Nucleus accumbens (tissue), 56 donors: ENCODE measurements at places on chromosomes 12 and 14.
A peak's percentile ranks its signal among the peaks of the same experiment; 100 is the strongest.

DNA sequence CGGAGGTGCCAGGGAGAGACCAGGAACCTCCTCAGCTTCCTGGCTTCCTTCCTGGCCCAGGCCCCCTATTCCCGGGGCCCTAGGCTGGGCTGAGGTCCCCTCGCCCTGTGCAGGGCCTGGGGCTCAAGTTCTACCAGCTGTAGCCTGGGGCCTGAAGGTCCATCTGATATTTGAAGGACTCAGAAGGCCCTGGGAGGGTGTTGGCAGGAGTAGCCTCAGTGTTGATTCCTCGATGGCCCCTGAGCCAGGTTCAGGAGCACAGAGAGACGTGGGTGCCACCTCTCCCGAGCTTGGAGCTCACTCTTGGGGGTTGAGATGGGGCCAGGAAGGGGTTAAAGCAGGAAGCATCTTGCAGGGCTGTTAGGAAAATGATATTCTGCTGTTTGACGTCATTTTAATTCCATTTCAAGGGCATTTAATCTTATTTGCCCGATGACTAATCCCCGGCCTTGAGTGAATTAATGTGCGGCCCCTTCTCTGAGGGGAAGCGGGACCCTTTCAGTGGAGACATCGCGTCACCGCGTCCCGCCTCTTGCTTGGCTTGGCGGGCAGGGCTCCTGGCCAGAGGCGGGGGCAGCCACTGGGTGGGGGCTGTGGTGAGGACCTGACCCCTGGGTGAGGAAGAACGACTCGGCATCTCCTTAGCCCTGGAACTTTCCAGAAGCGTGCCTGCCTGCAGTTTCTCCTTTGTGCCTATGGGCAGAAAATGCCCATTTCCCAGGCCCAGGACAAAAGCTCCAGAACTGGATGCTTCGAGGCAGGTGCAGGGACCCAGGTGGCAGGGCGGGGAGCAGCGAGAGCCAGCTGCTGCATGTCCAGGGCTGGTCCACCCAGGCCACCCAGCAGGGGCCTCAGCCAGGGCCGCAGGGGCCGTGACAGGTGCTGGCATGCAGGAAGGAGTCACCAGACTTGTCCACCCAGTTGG, 158.3 kb downstream of the KIF26A start:
- no peak for DNase-seq

DNA sequence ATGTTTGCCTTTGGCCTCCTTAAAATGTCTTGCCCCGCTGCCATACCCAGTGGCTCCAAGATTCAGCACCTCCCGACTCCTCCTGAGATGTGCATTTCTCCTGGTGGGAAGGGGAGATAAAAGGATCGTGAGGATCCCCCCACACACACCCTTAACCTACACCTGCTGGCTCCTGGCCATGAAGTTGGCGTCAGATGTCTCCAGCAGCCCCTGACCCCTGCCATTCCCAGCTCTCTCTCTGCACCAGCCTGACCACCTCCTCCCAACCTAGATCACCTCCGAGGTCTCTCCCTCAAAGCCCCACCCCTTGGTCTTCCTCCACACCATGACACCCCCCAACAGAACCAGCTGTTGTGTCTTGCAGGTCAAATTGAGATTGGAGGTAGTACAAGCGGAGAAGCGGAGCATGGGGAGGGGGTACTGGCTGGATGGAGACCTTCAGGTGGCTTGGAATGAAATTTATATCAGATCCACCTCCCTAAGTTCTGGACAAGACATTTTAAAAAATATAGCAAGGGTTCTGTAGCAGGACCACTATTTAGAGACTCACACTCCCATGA, 151.1 kb upstream of the FKBP4 start:
- DNase-seq = no peak

- no peak for DNase-seq
Measured at GRCh38 chr14:68820536-68820935, 27.7 kb upstream of the ZFP36L1 start.

DNA sequence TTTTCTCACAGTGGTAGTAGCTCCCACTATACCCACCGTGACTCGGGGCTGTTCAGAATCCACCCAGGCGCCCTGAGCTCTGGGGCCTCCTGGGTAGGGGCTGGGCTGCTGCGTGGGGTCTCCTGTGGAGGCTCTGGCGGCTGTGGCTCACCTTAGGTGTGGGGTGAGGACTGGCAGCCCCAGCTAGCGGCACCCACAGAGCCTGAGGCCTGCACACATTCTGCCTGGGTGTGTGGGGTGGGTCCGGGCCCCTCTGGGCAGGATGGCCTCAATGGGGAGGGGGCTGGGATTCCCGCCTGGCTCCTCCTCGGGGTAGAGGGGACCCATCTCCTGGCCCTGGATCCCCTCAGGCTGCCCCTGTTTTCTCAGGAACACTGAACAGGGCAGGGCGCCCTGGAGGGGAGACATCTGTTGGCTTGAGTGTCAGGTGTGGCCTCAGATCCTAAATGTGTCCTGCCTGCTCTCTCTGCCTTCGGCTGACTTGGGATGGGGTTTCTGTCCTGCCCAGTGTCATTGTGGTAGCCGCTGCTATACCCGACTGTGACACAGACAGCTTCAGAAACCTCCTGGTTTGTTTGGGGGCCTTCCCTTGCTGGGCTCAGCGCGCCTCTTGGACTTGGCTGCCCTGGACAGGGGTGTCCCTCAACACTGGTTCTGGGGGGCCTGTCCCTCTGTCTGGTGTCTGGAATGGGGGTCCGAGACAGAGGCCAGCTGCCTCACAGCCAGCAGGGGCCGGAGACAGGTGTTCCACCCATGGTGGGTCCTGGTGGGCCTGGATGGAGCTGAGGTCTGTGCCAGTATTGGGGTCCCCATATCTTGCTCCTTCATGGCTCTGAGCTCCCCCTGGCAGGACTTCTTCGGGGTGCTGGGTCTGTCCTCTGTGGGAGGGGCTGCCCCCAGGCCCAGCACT, 354.9 kb downstream of the TMEM121 start:
- no peak for DNase-seq

GRCh38 chr12:26156201-26156871, 31.5 kb upstream of the BHLHE41 start:
- no peak for DNase-seq

- DNase-seq = no peak
Measured at GRCh38 chr12:92506460-92506859, 196.3 kb upstream of the PLEKHG7 start.

DNA sequence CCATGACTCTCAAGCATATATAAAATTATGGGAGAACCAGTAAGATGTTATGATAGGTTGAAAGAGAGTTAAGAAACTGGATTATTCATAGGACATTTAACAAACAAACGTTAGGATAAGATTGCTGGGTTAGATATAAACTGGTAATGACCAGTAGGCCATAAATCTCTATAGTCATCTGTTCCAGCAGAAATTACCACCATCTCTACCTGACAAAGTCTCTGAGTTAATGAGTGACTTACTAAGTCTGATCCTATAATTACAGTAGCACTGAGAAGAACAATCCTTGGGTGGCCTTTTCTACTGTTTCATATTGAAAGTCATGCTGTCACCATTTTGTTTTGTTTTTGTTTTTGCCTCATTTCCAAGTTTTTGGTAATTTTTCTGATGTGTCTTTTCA, 136.9 kb upstream of the CNOT2 start:
- no peak for DNase-seq

DNA sequence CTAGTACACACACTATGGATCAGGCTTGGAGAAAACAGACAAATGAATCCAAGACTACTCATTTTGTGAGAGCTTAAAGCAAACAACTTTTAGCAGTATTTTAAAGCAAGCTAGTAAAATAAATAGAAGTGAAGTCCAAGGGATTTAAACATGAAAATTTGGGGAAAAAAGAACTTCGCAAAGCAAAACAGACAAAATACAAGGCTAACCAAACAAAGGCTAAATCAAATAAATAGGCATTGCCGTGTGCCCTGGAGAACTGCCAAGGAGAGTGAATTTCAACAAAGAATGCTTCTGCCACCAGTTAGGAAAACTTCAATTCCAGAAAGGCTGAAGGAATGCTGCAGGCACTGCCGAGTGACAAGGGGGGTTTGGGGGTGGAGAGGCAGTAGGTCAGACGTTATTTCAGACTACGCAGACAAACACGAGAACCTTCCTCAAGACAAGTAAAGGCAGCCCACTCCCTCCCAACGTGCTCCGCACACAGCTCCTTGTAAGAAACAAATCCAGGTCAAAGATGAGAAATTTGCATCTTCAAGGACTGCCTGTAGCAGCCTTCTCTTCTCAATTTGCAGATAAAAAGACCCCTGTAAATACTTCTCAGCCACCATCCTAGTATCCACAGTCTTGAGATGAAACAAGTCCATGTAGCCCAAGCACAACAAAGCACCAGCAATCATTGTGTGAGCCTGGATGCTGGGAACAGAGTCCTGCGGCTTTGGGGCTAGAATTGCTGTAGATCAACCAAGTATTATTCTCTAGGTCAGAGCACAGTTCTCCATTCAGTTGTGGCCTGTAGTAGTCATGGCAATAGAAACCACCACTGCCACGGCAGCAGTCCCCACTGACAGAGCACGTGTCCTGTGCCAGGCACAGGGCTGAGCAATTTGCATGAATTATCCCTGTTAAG, 43.3 kb downstream of the EFCAB11 start:
- DNase-seq = peak; percentile 9

DNA sequence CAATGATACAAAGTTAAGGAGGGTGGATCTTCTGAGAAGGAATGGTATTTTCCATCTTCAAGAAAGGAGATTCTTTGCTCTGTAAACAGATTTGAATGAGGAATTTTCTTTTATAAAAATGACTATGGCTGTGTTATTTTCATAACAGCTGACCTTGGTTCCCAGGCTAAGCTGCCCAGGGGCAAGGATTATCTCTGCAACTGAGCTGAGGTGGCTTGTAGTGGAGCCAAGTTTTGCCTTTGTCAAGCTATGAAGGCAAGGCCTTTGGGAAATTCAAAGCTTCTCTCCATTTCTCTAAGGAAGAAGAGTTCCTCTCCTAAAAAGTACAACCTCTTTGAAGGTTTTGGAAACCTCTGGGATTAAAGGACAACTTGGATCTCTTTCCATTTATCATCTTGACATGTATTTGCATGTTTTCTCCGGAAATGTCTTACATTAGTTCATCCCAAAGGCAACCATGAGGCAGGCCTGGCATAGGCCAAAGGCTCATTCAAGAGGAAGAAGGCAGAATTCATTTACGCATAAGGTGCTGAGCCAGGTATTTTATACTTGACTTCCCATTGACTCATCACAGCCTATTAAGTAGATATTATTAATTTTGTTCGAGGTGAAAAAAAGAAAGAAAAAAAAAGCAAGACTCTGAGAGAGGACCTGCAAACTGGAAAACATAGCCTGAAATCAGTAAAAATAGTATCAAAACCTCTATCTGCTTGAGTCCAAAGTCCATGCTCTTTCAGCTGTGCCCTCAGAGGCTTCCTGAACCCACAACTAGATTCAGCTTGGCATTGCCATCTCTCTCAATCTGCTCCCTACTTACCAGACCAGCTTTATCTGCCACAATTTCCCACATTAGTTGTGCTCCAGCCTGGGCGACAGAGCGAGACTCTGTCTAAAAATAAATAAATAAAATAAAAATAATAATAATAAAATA, 24.0 kb upstream of the CKAP4 start:
- no peak for DNase-seq
